ENCODE measurements at places on chromosomes 4 and X. TPM values are rescaled to one million over a fixed set of nuclear protein-coding genes. Genes with fewer than 3 reads are reported as not detected.

Gene SPACA5
- not detected for total RNA-seq

Gene MAGEB1
- not detected for total RNA-seq

Gene EREG
- total RNA-seq, result 23.3 TPM

Gene OPRPN
- total RNA-seq, result not detected

Gene PRRG3
- not detected for total RNA-seq

Gene TLR7
- 0.14 TPM for total RNA-seq

Gene C4orf36
- total RNA-seq, result not detected

Gene FRG2
- not detected for total RNA-seq

Gene XAGE1A
- not detected for total RNA-seq

Gene SSX7
- total RNA-seq, result not detected

Gene TRAPPC2
- 42.4 TPM for total RNA-seq

Gene ARMCX4
- total RNA-seq, result 9.2 TPM

Gene SRD5A3
- 3.5 TPM for total RNA-seq

Gene CHRDL1
- total RNA-seq, result not detected

Gene GABRQ
- not detected for total RNA-seq

Gene RAB40AL
- total RNA-seq, result not detected

Data from natural killer cell (primary cell).